ENCODE measurements at places on chromosomes 12 and 14.

- no peak for DNase-seq
Measured at GRCh38 chr12:46664761-46665287, 161.0 kb downstream of the SLC38A4 start.

DNA sequence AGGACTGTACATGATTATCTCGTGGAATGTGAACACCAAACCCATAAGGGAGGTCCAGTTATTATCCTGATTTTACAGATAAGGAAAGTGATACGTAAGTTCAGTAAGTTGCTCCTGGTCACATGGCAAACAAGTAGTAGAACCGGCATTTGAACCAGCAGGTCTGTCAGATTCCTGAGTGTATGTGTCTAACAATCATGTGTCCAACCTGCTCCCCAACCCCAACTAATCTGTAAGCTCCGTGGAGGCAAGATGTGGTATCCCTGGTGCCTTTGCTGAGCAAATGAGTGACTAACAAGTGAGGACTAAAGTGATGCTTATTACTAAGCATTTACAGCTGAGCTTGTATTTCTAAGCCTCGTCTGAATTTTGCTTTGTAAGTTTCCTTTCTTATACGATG, 65.9 kb downstream of the PTPN21 start:
- no peak for DNase-seq

DNA sequence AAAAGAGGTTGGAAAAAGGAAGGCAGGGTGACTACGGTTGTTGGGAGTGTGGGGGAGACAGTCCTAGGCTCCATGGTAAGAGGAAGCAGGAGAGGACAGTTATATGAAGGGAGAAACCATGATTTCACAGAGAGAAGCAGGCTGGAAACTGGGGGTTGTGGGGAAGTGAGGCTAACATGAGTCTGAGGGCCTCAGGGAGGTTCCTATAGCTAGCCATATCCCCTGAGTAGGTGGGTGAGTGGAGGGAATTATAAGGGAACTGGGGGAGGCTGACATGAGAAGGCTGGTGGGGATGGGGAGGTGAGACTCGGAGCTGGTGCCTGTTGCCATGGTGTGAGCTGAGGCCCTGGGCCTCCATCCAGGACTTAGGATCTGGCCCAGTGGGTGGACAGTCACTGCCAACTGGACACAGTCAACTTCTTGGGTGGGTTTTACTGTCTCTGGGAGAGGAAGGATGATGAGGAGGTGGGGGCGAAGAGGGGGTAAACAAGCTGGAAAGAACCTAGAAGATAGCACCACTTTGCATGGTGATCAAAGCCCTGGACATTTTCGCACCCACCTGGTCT, 1.4 kb downstream of the RNASE13 start:
- no peak for DNase-seq

DNA sequence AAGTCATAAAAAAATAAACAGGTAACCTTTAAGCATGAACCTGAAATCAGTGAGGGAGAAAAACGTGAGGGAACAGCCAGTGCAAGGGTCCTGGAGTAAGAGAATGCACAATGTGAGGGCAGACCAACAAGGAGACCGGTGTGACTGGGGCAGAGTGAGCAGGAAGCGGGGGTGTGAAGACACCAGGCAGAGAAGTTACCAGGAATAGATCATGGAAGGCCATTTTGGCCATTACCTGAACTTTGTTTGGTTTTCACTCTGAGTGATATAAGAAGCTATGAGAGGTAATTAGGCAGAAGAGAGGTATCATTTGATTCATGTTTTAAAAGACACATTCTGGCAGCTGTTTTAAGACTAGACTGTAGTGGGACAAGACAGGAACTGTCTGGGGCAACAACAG, 15.0 kb downstream of the PAH start:
- no peak for DNase-seq

- no peak for DNase-seq
Measured at GRCh38 chr12:65217086-65217485, 47.7 kb downstream of the LEMD3 start.

DNA sequence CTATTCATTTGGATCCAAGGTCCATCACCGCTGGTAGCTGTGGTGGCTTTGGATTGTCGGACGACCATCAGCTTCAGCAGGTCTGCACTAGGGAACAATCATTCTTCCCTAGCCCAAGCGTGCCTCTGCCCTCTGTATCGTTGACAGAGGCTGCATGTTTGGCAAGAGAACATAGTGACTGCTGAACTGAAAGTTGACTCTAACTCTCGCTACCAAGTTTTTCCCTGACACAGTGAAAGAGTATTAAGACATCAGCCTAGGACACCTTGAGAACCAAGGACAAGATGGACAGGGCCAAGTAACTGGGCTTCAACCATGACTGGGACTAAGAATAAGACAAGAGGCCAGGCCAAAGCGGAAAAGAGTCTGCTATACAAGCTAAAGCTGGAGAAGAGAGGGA, 26.3 kb downstream of the TSHR start:
- DNase-seq, result no peak

- no peak for DNase-seq
Measured at GRCh38 chr14:34174973-34175372, 224.1 kb upstream of the EGLN3 start.

GRCh38 chr12:128863957-128864356, 10.7 kb downstream of the GLT1D1 start:
- no peak for DNase-seq

Data from GM06990 (cell line).